ENCODE measurements at places on chromosomes 13 and 19. TPM values are rescaled to one million over a fixed set of nuclear protein-coding genes. Genes with fewer than 3 reads are reported as not detected.
A peak's percentile ranks its signal among the peaks of the same experiment; 100 is the strongest.

DNA sequence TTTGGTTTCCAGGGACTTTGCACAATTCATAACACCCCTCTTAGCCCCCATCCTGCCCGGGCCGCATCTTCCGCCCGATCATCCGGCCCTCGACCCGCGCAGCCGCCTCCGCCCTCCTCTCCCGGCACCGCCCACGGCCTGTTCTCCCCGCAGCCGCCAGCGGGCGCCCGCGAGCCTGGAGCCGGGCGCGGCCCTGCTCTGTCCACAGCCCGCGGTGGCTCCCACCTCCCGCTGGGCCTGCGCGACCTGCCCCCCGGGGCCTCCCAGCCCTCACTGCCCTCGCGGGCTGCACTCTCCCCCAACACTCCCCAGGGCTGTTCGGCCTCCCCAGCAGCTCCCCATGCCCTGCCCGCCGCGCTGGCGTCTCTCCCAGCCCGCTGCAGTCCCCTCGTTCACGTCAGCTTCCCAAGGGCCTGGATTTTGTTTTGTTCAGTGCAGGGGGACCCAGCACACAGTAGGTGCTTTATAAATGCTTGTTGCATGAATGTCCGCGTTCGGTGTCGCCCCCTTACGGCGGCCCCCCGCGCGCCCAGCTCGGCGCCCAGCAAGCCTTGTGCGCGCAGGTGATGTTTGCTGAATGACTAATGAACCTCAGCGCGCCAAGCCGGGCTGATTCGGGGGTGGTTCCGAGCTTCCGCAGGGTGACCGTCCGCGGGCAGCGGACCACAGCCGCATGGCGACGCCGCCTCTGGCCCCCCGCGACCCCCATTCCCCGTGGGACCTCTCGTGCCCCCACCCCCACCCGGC, 4.6 kb upstream of the APC2 start:
- DNase-seq, result no peak

DNA sequence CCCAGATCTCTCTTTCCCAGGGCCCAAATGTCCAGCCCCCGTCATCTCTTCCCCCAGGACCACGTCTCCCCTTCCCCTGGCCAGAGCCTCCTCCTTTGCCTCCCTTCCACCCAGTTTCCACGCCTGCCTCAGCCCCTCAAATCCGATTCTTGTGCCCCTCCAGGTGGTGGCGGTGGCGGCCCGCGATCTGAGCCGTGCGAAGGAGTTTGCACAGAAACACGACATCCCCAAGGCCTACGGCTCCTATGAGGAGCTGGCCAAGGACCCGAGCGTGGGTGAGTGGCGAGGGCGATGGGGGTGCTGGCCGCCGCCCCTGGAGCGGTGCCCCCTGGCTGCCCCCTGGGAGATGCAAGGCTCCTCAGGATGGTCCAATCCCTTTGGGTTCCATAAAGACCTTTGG, 1.3 kb downstream of the DHDH start:
- DNase-seq, result no peak

DNA sequence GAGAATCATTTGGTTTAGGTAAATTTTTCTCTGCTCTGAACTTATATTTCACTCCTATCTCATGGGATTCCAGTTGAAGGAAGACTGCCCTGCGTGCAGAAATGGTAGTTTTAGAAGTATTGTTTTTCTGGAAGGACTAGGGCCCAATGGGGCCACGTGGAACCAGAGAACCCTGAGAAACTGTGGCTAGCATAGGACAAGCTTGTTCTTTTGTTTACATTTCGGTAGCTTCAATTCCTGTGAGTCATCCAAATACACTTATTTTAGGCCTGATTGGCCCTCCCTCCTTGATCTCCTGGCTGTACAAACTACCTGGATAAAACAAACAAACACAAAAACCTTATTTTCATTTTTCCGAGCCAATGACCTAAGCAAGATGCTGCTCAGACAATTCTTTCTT, 124.0 kb downstream of the ITGBL1 start:
- DNase-seq, result peak; percentile 67

The CEACAM16 gene
- total RNA-seq, result under 0.01 TPM

GRCh38 chr13:23567906-23568460, 2.2 kb upstream of the TNFRSF19 start:
- DNase-seq, result no peak
